ENCODE measurements at places on chromosomes 5 and 9. TPM values are rescaled to one million over a fixed set of nuclear protein-coding genes. Genes with fewer than 3 reads are reported as not detected.

MAT2B gene
- 32.5 TPM for total RNA-seq

PTGES gene
- 9.1 TPM for total RNA-seq

PHF24 gene
- 0.48 TPM for total RNA-seq

CDC20B gene
- not detected for total RNA-seq

GLIPR2 gene
- total RNA-seq: 8.8 TPM

TNFSF8 gene
- 0.20 TPM for total RNA-seq

FABP6 gene
- 3.1 TPM for total RNA-seq

DNA sequence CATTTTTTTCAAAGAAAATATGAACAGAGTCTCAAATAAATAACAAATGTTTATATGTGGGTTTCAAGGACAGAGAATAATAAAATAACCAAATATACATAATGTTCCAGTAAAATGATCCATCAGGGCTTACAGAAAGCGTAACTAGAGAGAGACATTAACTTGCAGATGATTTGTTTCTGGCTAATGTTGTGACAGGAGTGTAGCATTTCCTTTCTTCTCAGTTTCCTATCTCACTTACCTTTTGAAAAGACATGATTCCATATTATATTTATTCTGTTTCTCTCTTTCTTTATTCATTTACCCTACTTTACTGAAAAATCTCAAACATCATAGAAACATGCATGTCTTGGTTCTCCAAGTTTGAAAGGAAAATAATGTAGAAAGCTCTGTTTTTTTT is 451.3 kb upstream of the CDH9 start:
- no peak for ATAC-seq

- no peak for ATAC-seq
These were observed 347.4 kb upstream of the NUDT12 start for GRCh38 chr5:103910011-103910410.

GRCh38 chr5:113984928-113985327 is 376.9 kb upstream of the KCNN2 start:
- no peak for ATAC-seq

- ATAC-seq: peak; percentile 59
These were observed 89.5 kb downstream of the ESM1 start for GRCh38 chr5:54895816-54896341.

DNA sequence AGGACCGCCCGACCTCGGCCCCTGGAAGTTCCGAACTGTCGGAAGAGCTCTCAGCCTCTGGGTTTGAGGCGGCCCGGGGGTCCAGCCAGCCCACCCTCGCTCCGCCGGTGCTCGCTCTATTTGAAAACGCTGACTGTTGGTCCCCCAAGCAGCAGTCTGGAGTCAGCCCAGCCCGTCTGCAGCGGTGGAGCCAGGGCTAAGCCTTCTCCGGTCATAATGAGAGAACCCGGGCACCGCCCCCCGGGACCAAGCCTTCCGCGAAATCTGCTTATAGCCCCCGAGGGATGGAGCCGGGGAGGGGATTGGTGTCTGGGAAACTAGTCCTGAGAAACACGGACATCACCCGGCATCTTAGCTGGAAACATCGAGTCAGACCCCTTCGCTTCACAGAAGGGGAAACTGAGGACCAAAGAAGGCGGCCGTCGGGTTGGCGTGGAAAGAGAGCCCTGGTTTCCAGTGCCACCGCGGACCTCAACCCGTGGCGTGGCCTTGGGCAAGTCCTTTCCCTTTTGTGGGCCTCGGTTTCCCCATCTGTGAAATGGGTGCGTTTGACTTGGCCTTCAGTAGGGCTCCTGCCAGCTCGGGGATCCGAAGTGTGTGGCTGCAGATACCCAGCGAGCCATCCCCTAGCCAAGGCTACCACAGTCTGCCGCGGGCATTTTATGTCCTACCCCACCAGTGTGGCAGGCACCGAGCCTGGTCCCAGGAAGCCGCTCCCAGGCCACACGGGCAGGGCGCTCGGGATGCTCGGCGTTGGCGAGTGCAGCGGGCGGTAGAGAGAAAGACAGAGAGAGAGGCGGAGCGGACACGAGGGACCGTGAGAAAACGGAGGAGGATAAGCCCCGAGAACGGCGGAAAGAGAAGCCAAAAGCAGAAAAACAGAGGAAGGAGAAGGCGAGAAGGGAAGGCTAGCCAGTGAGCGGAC is 857 bp downstream of the ADAM19 start:
- ATAC-seq: peak; percentile 35

GRCh38 chr5:8316608-8317280 is 447.8 kb downstream of the MTRR start:
- no peak for ATAC-seq

- ATAC-seq: peak; percentile 99
These were observed at the start of gene TAF7 for GRCh38 chr5:141320225-141321169. TSS of gene TAF7 (minus strand) at chr5:141320784. CDS start at chr5:141320044, 740 bp downstream.

GRCh38 chr9:35687972-35688557 is 1.7 kb downstream of the TPM2 start:
- ATAC-seq: no peak

DNA sequence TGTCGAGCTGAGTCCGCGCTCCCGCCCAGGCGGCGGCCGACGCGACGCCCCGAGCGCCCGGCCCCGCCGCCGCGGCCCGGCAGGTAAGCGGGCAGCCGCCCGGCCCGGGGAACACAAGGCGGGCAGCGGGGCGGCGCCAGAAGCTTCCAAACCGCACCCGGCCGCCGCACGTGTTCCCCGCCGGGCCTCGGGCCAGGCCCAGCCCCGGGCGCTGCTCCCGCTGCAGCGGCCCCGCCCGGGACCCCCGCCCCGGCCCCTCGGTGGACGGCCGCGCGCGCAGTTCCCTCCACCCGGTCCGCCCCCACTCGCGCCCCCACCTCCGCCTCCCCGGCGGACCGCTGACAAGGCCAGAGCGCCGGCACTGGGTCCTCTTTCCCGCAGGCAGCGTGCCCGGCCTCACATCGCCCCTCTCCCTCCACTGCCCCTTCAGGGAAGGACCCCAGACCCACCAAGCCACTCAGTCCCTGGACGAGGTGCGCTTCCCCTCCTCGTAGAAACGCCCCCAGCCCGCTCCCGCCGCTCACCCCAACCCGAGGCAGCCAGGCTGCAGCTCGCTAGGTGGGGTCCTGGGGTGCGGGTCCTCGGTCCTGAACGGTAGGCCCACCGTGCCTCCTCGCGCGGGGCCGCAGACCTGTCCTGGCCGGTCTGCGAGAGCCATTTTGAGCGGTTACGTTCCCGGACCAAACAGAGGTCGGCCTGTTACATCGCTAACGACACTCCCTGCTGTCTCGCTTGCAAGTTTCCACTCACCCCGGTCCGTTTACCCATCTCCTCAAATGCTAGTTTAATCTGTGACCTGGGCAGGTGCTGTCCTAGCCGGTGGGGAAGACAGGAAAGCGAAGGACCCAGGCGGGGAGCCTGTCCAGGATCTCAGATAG is 475 bp downstream of the WDR5 start:
- ATAC-seq: peak; percentile 4

DNA sequence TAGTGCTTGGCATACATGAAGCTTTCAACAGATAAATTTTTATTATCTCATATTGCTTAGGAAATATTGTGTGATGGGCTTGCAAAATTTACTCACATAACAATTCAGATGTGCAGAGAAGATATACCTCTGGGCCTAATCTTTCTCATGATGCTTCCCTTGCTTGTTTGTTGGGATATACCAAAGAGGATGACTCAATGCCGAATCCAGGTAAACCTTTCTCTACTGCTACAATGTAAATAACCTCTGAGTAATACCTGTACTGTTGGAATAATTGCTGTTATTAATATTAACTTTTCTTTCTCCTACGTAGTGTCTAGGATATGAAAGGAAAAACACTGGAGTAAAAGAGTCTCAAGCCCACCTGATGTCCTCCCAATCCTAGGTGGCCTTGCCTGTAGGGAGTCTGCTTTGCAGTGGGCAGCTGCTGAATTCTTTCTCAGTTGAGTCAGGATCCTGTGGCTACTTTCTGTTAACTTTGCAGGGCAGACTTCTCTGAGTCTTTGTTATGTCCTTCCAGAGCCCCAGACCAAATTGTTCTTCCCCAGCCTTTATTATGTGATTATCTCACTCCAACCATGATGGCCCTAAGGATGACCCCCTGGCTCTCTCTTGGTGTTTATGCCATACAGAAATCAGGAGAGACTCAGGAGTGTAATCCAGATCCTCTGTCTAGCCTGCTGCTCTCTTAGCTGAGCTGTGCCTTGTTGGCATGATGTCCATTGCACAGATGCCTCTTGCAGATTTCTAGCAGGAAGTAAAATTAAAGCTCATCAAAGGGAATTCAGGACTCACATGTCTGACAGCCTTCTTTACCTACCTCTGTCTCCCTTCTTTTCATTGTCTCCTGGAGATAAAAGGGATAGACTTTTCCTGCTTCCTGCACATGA is 208.1 kb downstream of the SNX18 start:
- ATAC-seq: peak; percentile 29

DNA sequence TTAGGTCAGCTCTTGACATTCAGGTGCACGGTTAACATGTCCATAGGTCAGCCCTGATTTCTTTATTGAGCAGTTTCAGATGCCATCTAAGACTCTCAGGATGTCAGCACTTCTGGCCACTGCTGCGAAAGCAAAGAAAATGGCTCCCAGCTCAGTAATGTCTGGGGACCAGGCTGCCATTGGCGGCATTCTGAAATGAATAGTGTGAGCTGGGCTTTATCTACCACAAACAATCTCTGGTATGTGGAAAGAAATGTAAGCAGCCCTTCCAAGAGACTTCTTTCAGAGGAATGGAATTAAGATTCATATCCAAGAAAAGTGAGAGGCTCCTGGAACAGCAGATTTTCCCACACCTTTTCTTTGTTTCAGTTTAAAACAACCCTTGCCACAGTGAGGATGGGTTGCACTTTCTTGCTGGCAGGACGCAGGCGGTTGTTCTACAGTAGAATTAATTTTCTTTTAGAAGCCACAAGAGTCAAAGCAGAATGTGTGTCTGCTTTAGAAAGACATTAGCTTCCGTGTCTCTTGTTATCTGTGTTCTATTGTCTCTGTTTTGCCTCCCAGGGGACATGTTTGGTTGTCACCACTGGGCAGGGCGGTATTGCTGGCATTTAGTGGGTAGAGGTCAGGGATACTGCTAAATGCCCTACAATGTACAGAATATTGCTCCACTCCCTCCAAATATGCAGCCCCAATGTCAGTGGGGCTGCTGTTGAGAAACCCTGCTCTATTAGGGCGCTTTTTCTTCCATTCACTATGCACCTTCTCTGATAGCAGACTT is 149.9 kb upstream of the ANKH start:
- ATAC-seq: no peak

GRCh38 chr5:139855946-139856540 is 60.4 kb downstream of the PSD2 start:
- no peak for ATAC-seq
